ENCODE measurements at places on chromosomes 16 and 17.

- DNase-seq, result no peak
These were observed 49.8 kb upstream of the METRNL start for GRCh38 chr17:83029571-83029970.

DNA sequence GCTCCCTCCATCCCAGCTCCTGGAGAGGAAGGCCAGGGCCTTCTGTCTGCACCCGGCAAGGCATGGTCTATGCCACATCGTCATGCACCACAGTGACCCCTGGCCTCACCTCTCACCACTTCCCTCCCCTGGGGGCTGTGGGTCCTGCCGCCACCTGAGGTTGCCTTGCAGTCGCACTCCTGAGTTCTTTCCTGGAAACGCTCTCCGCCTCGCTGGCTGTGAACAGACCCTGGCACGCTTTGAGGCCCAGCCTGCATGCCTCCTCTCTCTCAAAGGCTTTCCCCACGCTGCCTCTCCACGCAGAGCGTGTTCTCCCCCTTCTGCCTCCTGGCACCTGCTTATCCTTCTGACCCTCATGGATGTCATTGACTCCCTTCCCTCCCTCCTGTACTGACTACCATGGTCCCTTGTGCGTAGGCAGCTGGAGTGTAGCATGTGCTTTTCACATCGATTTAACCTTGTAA is 45.4 kb downstream of the SEC14L1 start:
- no peak for DNase-seq

GRCh38 chr16:58124601-58124915 is 4.6 kb downstream of the CFAP20 start:
- no peak for DNase-seq

DNA sequence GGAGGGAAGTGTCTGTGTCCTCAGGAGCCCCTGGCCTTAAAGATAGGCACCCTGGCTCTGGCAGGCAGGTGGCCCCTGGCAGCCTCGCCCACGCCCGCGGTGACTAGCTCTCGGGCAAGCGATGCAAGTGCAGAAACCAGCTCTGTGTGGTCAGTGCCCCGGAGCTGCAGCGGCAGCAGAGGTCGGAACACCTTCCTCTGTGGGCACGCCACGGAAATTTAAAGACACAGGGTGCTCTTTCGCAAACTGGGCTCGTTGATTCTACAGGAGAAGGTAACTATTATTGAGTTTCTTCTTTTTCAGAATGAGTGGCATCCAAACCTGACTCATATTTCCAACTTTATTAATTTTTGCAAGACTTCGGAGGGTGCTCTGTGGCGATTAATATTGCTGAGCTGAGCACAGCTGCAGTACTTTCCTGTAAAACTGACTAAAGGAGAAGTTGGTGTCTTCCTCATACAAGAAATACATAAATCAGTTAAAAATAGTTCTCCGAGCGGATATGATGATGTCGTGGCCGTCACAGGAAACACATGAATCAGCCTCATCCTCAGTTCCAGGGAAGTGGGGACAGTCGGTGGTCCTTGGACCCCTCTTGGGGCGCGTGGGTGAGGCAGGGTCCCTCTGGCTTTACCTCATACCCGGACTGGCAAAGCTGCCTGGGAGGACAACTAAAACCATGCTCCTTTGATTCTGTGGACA is 120.2 kb downstream of the METRNL start:
- no peak for DNase-seq

All from AG08395 (cell line).